ENCODE measurements at places on chromosomes 1 and 21.

DNA sequence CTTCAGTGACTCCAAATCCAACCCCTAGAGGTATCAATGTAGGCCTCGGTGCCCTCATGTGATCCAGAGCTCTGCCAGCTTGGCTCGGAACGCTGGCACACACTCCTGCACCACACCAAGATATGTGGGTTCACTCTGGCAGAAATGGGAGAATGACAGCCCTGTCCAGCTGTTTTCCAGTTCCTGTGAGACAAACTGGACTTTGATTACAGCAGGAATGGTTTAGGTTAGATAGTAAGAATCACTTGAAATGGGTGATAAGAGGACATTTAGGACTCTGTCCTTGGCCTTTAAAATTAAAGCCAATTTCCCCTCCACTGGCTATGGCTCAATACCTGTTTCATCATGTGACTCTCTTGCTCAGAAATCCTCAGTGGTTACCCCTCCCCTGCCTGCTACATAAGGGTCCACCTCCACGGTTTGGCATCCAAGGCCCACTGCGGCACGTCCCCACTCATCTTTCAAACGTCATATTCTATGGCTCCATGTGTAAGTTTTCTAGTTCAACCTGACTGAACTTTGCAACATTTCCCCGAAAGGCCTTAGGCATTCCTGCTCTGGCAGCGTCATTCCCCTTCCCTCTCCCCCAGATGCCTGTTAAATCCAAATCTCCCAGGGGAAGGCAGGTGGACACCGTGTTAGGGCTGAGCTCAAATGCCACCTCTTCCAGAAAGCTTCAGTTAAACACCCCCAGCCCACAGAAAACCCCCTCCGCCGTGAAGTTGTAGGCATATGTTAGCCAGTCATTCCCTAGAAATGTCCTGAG is 44.7 kb downstream of the PLEKHA6 start:
- DNase-seq, result no peak

DNA sequence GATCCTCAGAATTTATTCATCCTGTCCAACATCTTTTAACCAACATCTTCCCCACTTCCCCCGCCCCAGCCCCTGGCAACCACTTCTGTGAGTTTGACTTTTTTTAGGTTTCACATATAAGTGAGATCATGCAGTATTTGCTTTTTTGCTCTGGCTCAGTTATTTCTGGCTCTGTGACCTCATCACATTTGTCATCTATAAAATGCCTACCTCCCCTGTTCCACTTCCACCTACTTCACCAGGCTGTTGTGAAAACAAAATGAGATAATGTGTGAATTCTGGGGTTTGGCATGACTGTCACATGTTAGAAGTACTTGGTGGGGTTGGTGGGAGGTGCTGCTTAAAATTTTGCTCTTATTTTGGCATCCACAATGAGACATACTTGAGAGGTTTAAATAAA is 18.4 kb downstream of the HHAT start:
- DNase-seq, result no peak

DNA sequence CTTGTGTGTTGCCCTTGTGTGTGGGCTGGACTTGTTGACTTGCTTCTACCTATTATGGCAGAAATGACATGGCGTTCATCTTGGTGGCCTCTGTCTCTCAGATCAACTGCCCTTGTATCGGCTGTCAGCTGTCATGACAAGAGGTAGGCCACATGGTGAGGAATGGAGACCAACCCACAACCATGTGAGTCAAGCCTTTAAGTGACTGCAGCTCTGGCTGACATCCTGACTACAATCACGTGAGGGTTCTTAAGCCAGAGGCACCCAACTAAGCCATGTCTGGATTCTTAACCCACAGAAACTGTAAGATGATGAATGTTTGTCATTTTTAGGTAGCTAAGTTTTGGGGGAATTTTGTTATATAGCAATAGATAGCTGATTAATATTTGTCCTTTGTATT is 82.1 kb downstream of the KCND3 start:
- DNase-seq, result no peak

DNA sequence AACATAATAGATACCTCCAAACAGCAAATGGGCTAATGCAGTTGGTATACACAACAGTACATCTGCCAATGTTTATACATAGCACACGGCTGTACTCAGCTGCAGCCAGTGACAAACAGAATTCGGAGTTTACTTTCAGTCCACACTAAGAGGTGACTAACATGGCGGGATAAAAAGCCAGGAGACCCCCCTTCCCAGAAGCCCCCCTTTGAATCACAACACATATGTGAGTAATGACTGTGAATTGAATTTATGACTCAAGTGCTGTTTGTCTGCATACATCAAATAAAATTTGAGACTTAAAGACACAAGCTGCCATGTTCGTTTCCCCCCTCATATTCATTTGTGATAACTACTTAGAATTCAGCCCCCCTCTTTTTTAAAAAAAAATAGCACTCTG is 113.2 kb downstream of the RUNX1 start:
- DNase-seq, result no peak

DNA sequence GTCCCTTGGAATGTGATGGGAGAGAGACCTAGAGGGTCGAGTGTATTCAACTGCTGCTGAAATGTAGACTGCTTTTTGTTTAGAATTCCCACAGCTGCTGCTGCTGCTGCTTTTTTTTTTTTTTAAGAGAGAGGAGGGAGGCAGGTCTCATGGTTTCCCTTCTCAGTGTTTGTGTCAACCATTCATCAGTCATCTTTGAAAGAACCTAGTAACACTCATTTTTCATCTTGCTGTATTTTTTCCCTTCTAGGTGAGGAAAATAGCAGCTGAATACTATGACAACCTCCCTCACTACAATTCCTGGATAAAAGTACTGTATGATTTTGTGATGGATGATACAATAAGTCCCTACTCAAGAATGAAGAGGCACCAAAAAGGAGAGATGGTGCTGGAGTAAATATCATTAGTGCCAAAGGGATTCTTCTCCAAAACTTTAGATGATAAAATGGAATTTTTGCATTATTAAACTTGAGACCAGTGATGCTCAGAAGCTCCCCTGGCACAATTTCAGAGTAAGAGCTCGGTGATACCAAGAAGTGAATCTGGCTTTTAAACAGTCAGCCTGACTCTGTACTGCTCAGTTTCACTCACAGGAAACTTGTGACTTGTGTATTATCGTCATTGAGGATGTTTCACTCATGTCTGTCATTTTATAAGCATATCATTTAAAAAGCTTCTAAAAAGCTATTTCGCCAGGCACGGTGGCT is 9.2 kb downstream of the DEGS1 start:
- no peak for DNase-seq

- DNase-seq, result no peak
Observed at GRCh38 chr1:166112425-166112824, 54.4 kb downstream of the FAM78B start.

Data from fibroblast of villous mesenchyme (primary cell).